ENCODE measurements at places on chromosomes 16 and 17.

DNA sequence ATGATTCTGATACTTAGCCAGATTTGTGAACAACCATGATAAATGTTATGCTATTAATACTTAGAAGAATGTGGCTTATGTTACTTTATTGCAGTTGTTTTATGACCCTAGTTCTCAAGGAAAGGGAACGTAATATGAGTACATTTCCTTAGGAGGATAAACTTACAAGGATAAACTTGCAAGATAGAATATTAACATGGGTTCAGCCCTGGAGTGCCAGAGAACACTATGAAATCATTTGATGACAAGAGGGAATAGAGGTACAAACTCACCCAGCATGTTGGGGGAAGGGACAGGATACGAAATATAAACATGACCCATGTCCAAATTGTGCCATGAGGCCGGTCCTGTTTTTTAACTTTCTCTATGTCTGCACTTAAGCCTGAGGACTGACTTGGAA lies 13.0 kb upstream of the ABCA5 start:
- DNase-seq: no peak

- no peak for DNase-seq
Measured at GRCh38 chr17:54785643-54786268, 114.9 kb upstream of the TOM1L1 start.

GRCh38 chr17:63474174-63474573 lies 2.7 kb upstream of the ACE start:
- no peak for DNase-seq

- DNase-seq: no peak
Measured at GRCh38 chr16:66014221-66014620, 352.3 kb upstream of the CDH5 start.

GRCh38 chr17:31753011-31753410 lies 106.0 kb downstream of the COPRS start:
- no peak for DNase-seq

- no peak for DNase-seq
Measured at GRCh38 chr17:37743612-37743874, 1.3 kb downstream of the HNF1B start.

- DNase-seq: no peak
Measured at GRCh38 chr17:42018339-42018738, 1.1 kb upstream of the DNAJC7 start.

Measured in activated effector memory CD4-positive, alpha-beta T cell treated with anti-CD3 and anti-CD28 coated beads, Interleukin-2, amount 50 U/mL, for 16 hours (primary cell).